WTC11 (cell line): ENCODE measurements at places on chromosomes 1 and 21.

GRCh38 chr1:11940260-11940921, 5.9 kb downstream of the PLOD1 start:
- no peak for DNase-seq

GRCh38 chr1:40313329-40313957, 3.6 kb downstream of the COL9A2 start:
- DNase-seq = no peak

- DNase-seq = no peak
Observed at GRCh38 chr1:156097499-156098178, 15.4 kb upstream of the MEX3A start.

GRCh38 chr1:210117681-210118170, 114.9 kb upstream of the SERTAD4 start:
- no peak for DNase-seq

DNA sequence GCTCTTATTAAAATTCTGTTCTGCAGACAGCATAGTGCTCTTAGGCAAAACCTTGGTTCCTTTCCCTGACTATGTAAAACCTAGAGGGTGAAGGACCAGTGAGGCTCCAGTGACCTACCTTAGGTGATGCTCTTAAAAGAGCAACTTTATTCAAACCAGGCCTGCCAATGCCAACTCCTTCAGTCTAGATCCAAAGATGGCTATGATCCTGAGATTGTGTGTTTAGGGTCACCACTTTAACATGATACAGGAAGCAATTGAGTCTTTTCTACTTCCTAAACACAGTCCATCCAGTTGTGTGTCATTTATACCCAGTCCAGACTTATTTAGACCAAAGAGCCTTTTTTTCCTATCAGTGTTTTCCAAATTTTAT, 10.8 kb downstream of the MCL1 start:
- DNase-seq = no peak

GRCh38 chr1:209370241-209370995, 213.1 kb upstream of the CAMK1G start:
- DNase-seq = no peak

GRCh38 chr1:208178091-208178529, 66.1 kb downstream of the PLXNA2 start:
- no peak for DNase-seq

DNA sequence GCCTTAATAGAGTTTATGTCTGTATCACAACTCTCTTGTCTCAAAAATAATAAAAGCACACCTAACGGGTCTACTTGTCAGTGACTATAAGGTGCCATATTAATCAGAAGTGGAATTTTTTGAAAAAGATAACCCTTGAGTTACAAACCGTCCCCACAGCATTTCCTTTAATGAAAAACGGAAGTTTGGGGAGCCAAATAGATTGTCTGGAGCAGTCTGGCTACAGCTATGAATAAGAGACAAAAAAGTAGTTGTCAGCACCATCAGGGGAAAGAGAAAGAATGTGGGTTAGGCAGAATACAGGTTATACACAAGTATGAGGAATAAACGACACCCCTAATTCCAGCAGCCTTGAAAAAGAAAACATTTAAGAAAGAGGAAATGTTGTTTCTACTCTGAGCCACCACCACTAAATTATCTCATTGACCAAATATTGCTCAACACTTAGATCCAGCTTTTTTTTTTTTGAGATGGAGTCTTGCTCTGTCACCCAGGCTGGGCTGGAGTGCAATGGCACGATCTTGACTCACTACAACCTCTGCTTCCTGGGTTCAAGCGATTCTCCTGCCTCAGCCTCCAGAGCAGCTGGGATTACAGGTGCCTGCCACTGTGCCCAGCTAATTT, 29.4 kb upstream of the USP24 start:
- DNase-seq = no peak

DNA sequence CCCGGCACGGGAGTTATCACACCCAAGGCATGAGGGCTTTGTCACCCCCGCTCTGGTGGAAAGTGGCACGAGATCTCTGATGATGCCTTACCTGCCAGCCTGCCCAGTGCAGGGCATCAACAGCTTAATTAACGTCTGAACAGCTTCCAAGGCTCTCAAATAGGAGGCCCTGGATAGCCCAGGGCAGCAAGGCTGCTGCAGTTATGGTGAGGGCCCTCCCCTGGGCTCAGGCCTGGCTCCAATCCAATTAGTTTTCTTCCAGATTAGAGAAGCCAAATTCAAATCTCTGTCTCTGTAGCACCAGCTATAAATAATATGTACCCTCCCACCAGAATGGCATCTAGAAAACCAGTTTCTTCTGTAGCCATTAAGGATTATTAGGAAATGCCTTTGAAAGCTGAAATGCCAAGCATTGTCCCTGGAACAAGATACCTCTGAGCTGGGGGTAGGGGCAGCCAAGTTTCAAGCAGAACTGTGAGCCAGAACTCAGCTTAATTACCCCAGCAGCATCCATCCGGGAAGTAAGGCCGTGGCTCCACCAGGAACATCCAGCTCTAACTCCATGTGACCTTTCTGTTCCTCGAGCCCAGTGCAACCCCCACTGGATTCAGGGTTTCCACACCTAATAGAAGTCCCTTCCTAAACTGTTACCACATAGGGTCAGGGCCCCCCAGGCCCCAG, 12.5 kb downstream of the QSOX1 start:
- DNase-seq = no peak

DNA sequence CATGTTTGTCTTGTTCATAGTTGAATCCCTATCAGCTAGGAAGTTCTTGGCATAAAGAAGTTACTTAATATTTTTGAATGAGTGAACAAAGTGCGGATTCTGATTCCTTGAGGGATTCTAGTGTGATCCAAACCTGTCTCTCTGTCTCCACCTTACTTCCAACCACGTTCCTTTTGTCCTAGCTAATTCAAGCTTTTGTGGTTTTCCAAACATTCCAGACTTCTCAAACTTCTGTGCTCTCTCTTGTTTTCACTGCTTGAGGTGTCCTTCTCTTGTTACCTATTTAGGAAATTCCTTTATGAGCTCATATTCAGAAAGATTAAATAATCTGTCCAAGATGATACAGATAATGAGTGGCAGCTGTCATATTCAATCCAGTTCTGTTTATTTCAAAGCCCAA, 353.2 kb downstream of the PTBP2 start:
- DNase-seq = no peak

- peak; percentile 85 for DNase-seq
Observed at GRCh38 chr1:242890192-242890741, 364.8 kb downstream of the CEP170 start.

DNA sequence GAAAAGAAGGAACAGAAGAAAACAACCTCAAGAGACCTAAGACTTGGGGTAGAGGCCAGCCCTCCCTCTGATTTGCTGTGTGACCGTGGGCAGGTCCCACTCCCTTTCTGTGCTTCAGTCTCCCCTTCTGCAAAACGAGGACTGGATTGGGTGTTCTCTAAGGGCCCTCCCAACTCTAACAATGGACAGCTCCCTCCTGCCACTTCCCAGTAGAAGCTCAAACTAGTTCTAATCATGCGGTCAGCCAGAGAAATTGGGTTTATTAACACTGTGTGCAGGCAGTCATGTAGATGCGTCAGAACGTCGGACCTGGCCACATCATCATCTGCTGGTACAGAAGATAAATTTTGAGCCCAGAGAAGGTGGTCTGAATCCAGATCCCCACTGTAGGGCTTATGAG, 1.6 kb upstream of the PADI4 start:
- DNase-seq = no peak

DNA sequence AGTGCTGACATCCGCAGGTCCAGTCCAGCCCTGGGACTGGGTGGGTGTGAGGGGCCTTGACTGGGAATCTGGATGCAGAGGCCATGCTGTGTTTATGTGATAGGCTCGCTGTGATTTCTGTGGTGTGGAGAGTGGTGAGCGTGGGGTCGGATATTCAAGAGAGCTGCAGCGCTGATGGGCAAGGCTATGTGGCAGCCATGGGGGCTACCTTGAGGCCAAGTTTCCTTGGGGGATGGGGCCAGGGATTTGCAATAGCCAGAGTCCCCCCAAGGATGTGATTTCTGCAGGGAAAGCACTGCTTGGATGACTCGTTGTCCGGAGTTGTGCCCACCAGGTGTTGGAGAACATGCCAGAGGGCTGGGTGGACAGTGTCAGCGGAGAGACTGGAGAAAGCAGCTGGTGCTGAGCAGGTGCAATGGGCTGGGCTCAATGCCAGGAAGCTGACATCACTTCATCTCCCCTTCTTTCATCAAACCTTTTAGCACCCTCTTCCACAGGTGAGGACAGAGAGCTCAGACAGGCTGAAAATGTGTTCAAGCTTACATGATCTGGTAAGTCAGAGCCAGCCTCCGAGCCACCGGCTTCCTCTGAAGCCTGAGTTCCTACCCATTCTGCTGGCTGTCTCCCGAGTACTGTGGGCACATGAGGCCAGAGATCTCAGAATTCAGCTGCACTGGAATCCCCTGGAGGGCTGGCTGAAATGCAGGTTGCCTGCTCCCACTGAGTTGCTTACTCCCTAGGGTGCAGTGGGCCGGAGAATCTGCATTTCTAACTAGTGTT, 132.9 kb downstream of the RHOU start:
- DNase-seq = no peak

DNA sequence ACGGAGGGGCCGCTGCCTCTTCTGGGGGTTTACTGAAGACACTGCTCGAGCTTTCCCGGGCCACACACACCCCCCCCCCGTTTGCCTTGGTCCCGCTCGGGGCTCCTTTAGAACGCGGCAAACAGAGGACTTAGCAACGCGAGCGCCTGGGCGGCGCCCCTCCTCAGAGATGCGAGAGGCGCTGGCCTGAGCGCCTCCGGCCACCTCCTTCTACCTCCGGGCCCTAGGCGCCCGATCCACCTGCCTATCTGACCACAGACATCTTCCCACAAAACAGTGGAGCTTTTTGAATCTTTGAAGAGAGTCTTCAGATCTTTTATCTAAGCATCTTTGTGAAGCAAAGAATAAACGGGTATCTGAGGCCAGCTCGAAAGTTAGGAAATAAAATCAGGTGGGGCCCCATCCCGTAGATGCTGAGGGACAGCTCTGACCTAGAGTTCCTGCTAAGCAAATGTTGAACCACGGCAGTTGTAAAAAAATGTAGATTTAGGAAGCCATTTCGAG, 436 bp upstream of the TTLL7 start:
- DNase-seq = no peak

DNA sequence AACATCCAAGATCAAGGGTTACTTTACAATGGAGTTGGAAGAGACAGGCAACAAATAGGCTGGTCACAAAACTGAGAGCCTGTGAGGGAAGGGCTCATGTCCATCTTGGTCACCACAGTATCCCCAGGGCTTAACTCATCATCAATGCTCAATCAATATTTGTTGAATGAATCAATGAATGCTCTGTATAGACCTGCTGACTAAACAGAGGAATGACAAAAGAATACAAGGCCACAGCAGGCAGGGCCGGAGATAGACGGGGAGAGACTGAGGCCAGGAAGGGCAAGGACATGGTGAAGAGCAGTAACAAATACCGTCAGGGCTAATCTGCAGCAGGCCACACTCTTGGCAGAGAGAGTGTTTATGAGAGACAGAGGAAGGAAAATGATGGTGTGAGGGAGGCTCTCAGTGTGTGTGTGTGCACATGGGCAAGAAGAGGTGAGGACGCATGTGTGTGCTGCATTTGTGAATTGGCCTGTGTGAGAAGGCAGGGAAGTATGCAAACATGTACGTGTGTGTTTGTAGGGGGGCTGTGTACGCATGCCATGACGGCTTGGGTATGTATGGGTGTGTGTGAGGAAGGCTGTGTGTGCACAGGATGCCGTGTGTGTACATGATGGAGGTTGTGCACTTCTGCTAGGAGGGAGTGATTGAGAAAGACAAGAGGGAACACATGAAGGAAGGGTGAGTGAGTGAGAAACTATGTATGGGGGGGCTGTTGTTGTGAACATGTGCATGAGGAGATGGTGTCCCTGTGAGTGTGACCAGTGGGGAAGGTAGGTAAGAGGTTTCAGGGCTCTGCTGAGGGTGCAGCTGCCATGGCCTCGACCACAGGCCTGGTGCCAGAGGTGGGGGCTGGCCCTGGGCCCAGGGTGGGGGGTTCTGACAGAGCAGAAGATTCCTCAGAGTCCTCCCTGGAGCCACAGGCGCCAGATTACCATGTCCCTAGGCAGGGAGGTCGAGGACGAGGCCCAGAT, 15.4 kb downstream of the AHDC1 start:
- DNase-seq = no peak

DNA sequence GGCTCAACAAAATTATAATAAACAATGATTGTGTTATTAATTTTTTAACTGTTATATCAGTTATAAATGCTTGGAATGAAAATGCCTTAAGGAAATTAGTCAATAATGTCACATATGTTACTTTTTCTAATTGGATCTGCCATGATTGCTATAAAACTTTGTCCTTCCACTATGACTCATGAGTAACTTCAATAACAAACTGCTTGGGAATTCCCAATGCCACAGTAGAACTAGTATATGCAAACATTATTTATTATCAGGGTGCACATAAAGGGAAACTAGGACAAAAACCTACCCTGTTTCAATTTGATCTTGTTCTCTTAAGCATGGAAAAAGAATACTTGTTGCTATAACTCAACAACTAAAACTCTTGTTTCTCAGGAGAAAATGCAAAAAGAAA, 59.1 kb upstream of the PDC start:
- no peak for DNase-seq

DNA sequence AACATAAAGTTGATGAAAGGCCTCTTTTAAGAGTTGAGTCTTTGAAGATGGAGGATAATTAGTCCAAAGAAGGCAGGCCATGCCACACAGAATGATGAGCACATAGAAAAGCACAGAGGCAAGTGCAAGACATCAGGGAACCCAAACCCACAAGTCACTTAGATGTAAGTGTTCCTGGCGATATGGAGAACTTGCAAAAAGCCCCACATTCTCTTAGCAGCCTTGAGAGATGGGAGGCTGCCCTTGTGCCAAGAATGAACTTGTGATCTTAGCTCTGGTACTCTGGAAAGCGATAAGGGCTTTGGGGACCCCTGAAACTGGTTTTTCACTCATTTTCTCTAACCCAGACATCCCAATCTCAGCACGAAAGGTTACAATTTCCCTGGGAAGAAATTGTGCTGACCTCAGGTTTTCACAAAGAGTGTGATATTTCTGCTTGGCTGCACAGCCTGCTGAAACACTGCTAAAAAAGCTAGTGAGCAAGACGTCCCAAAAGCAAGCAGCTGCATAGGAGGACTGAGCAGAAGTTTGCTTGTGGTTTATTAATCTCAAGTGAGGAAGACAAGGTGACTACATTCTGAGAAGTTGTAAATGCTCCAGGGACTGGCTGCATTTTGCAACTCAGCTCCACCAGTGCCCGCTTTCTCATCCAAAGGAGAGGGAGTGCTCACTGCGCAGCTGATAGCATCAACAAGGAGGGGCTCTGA, 496.9 kb upstream of the CAMK1G start:
- no peak for DNase-seq
